ENCODE measurements at places on chromosomes 1 and 21.

- DNase-seq = no peak
Observed at GRCh38 chr1:215273838-215274516, 191.4 kb downstream of the KCNK2 start.

GRCh38 chr1:162276493-162276892 lies 100.2 kb downstream of the SPATA46 start:
- no peak for DNase-seq

DNA sequence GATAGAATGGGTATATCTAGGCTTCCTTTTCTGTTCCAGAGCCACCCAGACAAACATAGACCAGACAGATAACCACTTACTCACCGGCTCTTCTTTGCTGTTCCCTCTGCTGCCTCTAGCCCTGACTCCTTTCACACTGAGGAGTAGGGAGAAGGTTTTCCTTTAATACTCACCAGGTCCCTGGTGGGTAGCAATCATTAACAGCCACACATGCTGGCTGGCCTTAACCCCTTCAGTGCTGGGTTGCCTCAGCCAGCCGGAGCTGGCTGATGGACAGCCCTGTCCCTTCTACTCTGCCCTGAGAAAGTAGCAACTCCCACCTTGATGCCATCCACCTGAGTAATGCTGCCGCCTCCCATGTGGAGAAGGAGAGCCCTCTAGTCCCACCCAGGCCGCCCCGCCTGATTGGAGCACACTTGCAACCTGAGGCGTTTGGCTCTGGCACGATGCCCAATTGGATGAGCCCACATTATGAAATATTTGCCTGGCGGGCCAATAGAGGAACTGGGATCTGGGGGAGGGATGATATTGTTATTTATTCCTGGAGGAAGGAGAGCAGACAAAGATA lies 71.6 kb downstream of the PLEKHA6 start:
- no peak for DNase-seq

GRCh38 chr1:185157599-185158412 lies 839 bp downstream of the SWT1 start:
- no peak for DNase-seq

- no peak for DNase-seq
Observed at GRCh38 chr1:98482611-98483010, 178.9 kb upstream of the SNX7 start.

DNA sequence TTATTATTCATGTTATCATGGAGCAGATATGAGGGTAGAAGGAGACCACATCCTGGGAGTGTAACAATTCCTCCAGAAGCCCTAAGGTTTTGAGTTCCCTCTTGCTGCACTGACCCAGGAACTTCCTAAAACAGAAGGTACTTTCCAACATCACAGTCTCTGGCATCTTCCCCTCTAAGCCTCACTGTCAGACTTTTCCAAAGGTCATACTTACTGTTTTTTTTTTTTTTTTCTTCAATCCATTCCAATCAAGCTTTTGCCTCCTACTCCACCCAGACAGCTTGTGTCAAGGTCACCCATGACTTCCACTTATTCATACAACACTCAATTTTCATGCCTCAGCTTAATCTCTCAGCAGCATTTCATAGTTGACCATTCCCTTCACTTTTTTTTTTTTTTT lies 18.4 kb upstream of the UQCRHL start:
- no peak for DNase-seq

DNA sequence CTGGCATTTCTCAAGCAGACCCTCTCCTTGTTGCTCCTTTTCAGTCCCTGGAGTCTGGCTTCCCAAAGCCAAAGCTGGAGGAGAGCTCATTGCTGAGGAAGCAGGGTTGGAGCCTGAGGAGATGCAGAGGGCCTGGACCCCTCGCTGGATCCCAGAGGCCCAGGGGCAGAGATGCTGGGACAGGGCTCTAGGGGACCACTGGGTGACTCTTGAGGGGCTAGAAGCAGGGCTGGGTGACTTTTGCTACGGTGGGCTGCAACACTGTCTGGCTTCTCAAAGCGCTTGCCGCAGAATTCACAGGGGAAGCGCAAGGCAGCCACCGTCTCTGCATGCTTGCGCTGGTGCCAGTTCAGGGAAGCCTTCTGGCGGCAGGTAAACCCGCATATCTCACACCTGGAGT lies 8.8 kb downstream of the ZNF692 start:
- DNase-seq = no peak

- DNase-seq = no peak
Observed at GRCh38 chr1:115927971-115928370, 48.3 kb upstream of the SLC22A15 start.

GRCh38 chr1:46452931-46453325 lies 36.7 kb upstream of the DMBX1 start:
- no peak for DNase-seq

DNA sequence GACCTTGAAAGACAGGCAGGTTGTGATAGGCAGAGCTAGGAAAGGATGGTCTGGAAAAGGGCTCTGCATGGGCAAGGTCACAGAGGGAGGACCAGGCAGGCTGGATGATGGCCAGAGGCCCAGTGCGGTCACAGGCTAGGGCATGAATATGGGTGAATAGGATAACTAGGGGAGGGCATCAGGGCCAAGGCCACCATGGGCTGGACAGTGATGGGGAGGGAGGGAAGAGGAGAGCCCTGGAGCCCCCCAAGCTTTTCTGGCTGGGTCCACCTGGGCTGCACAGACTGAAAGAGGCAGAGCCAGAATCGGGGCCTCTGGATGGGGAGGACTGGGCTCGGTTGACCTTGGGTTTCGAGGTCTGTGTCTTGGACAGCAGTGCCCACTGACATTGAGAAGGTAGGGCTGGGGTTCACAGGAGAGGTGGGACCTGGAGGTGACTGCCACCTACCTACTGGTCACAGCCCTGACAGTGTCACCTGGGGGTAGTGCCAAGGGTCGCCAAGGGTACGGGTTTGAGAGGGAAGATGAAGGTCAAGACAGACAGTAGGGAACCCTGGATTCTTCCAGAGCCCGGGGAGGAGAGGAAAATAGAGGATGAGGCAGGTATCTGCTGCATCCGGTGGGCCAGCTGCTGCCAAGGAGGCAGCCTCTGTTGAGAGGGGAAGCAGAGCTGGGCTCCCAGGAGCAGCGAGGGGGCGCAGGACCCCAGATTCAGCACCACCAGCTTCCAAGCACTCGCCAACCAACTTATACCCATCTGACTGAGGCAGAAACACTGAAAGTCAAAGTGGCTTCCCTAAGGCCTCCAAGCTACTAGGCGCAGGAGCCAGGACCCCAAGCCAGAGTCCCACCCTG lies 6.1 kb upstream of the NPHP4 start:
- no peak for DNase-seq

- DNase-seq = no peak
Observed at GRCh38 chr1:201742955-201743805, 85.8 kb upstream of the IPO9 start.

GRCh38 chr21:16162953-16163352 lies 433.2 kb downstream of the USP25 start:
- no peak for DNase-seq

- no peak for DNase-seq
Observed at GRCh38 chr1:68826836-68827235, 330.0 kb upstream of the DEPDC1 start.

DNA sequence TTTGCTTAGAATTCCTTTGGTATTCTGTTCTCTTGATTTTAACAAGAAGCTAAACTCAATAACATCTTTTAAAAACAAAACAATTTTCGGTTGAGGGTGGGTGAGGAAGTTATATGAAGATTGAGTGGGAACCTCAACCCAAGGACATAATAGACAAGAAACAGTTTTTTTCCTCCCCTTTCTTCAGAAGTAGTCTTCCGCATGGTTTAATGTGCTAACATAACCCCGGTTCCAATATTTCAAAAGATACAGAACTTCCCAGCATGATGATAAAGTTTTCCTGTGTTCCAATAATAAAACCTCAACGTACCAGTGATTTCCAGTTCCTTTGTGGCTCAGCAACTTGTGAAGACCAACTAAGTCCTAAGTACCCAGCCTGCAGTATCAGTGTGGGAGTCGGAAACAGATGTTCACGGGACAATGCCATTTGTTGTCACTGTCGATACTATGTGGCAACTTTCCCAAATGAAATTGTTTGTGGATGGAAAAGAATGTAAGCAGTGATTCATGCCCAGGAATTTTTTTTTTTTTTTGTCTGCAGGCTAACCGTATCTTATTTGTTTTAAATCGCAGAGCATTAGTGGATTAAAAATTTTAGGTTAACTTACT lies 48.5 kb downstream of the NR5A2 start:
- no peak for DNase-seq

DNA sequence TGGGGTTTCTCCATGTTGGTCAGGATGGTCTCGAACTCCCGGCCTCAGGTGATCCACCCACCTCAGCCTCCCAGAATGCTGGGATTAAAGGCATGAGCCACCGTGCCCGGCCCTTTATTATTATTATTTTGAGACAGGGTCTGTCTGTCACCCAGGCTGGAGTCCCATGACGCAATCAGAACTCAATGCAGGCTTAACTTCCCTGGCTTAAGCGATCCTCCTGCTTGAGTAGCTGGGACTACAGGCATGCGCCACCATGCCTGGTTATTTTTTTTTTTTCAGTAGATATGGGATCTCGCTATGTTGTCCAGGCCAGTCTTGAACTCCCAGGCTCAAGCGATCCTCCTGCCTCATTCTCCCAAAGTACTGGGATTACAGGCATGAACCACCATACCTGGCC lies 47.1 kb upstream of the CITED4 start:
- no peak for DNase-seq

- no peak for DNase-seq
Observed at GRCh38 chr1:108067884-108068540, 103.0 kb upstream of the VAV3 start.

DNA sequence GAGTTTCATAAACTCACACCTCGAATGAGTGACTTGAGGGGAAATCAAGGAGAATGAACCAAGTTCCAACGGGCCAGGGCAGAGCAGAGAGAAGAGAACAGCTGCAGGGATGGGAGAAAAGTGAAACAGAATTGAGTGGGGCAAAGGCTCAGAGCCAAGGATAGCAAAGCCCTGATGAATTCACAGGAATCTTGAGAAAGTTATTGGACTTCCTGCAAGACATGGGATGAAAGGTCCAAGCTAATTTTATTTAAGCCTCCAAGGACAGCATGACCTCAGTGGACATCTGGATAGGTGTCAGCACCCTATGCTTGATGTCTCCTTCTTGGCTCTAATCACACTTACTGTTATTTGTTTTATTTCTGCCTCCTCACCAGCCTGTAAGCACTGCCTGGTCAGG lies 43.0 kb upstream of the RAVER2 start:
- no peak for DNase-seq

DNA sequence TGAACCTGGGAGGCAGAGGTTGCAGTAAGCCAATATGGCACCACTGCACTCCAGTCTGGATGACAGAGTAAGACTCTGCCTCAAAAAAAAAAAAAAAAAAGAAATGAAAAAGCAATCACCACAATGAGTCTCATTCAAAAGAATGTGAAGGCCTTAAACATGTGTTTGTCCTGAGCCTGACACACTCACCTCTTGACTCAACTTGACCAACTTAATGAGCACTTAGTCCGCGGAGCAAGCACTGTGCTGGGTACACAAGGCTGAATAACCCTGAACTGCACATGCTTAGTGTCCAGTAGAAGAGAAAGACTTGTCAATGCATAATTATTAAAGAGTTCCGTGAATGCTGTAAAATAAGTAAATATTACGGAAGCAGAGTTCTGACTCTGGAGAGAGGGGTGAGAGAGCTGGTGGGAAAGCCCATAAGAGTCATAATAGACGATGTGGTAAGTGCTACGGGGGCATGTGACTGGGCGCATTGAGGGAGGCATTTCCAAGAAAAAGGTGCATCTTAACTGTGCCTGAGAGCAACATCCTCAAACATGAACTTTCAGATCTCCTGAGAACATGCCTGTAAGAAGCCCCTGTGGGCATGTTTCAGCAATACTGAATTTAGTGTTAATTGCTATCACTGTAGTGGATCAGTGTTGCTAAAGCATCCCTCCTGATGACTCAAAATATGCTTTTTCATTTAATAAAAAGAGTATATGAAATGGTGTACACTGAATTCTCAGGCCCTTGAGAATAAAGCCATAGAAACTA lies 27.2 kb downstream of the MCOLN2 start:
- DNase-seq = no peak

DNA sequence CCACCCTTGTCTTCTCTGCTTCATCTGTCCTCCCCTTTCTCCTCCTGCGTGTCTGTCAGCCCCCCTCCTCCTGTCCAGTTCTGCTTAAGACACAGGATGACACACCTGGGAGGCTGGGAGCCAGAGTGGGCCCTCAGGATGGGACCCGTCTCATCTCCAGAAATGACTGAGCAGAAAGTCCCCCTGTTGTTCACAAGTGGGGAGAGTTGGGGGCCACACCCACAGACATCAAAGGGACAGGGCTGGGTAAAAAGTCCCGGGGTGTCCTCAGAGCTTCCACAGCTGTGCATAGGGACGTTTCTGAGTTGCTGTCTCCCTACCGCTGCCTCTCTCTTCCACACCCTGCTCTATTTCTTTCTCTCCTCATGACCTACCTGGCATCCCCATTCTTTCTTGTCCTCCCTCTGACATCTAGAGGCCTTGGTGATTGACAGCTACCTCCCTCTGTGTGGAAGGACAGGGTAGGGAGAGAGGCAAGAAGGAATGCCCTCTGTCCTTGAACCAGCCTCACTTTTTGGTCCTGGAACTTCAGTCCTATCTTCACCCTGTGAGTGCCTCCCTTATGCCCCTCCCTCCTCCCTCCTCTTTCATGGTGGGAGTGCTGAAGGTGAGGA lies 19.5 kb upstream of the SH2D2A start:
- DNase-seq = peak; percentile 62

- DNase-seq = peak; percentile 60
Observed at GRCh38 chr1:6466023-6466422, at the start of gene TNFRSF25. Gene TNFRSF25 (minus strand): TSS chr1:6466173. CDS start chr1:6466107, 66 bp downstream.
